Ecto neural progenitor cell (in vitro differentiated cells): ENCODE measurements at places on chromosomes 12 and 14.

- DNase-seq = no peak
Measured at GRCh38 chr12:90071996-90072395, 363.4 kb upstream of the ATP2B1 start.

- DNase-seq = no peak
Measured at GRCh38 chr14:98926146-98926545, 345.9 kb downstream of the BCL11B start.

DNA sequence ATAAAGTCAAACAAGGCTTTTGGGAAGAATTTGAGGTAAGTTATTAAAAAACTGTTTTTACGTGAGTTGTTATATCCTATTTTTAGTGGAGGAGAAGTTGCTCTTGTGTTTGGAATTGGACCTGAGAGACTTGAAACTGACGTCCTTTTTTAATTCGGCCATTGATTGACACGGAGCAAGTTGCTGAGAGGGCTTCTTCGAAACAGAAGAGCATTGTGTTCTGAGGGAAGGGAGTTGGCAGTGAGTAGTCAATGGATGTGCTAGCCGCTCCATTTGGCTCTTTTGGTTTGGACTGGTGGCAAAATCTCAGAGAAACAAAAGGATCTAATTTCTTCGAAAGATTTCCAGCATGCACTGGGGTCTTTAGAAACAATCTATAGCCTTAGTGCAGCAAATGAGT, 37.3 kb downstream of the PTPN11 start:
- DNase-seq = no peak

DNA sequence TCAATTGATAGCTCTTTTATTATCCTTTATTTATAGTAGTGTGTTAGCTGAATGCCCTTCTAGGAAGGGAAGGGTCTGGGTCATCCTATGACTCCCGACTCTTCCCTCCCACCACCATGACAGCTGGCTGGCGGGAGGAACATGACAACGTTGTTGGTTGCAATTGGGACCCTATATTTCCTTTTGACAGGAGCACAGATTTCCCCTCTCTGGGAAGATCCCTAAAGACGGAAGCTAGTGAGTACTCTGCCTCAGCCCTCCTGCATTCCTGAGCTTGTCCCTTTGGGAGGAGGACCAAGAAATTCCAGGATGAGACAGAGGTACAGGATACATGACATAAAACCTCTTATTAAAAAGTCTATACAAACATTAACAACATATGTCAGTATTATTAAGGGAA, 485.4 kb downstream of the NAV3 start:
- no peak for DNase-seq

- DNase-seq = no peak
Measured at GRCh38 chr14:104735830-104736642, 12.0 kb downstream of the ADSS1 start.

GRCh38 chr14:96080571-96080970, 41.4 kb downstream of the C14orf132 start:
- no peak for DNase-seq

GRCh38 chr14:92578511-92578910, 64.9 kb downstream of the RIN3 start:
- no peak for DNase-seq

DNA sequence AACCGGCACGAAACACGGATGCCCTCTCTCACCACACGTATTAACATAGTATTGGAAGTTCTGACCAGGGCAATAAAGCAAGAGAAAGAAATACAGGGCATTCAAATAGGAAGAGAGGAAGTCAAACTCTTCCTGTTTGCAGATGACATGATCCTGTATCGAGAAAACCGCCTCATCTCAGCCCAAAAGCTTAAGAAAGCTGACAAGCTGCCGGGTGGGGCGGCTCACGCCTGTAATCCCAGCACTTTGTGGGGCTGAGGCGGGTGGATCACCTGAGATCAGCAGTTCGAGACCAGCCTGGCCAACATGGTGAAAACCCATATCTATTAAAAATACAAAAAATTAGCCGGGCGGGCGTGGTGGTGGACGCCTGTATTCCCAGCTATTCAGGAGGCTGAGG, 17.7 kb downstream of the OR6S1 start:
- DNase-seq = no peak

DNA sequence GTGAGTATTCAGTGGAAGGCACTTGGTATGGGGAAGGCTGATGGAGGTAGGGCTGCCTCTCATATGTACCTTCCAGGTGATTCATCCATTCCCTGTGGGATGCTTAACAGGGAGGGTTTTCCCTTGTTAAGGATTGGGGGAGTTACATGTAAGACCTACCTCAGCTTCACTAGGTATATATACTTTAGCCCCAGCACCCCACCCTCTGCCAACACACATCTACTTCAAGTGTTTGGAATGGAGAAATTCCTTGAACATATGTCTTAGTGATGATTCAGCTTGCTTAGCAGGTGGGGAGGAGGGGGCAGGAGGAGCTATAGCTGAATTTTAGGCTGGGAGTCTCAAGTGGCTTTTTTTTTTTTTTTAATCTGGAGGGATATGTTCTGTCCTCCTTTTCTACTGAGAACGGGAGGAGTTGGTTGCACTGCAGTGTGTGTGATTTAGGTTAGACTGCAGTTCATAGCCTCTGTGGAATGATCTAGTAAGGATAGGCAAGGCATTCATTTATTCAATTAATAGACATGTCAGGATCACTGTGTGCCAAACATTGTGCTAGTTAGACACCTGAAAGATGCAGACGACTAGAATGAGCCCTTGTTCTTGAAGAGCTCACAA, 1.7 kb downstream of the PIP4K2C start:
- DNase-seq = no peak
